ENCODE measurements at places on chromosomes 11 and 22.

DNA sequence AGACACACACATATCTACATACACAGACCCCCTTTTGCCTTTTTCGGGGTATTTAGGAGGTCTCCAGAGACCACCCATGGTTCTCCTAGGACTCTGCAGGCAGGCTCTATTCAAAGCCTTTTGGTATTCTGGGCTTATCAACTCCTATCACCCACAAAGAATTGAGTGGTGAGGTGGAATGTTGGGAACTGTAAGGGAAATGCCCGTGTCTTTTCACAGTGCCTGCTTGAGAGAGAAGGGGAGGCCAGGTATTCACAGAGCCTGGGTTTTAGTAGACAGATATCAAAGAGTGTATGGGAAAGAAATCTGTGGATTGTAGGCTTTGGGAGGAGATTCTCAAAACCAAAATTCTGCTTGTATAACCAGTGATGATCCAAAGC is 44.0 kb upstream of the CSNK2A3 start:
- no peak for DNase-seq

- DNase-seq: peak; percentile 18
Observed at GRCh38 chr11:18243783-18244362, 4.6 kb downstream of the SAA2 start.

DNA sequence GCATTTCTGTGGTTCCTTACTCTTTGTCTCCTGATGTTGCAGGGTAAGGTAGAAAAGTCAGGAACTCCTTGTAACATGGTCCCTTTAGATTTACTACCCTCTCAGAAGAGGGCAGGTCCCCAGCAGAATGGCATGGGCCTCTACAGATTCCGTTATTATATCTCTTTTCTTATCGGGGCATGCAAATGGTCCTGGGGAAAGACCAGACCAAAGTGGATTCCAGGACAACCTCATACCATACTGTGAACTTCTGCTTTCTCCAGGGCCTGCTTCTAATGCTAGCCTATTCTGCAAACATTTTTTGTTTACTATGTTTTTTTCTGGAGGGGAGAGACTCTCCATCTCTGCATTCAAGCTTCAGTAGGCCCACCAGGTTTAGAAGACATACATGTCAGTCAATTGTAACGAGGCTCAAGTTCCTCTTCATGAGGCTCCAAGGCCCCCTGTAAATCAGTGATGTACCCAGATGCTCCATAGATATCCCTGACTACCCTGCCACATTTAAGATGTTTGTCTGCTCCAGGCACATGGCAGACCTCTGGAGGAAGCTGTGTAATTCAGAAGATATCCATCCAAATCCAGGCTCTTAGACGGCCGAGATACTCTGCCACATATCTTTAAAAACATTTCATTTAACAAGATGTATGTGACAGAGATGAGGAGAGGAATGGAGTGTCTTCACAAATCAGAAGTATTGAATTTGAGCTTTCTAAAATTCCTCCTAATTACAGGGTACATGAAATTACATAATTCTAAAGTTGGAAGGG is 8.5 kb upstream of the ME3 start:
- DNase-seq: no peak

DNA sequence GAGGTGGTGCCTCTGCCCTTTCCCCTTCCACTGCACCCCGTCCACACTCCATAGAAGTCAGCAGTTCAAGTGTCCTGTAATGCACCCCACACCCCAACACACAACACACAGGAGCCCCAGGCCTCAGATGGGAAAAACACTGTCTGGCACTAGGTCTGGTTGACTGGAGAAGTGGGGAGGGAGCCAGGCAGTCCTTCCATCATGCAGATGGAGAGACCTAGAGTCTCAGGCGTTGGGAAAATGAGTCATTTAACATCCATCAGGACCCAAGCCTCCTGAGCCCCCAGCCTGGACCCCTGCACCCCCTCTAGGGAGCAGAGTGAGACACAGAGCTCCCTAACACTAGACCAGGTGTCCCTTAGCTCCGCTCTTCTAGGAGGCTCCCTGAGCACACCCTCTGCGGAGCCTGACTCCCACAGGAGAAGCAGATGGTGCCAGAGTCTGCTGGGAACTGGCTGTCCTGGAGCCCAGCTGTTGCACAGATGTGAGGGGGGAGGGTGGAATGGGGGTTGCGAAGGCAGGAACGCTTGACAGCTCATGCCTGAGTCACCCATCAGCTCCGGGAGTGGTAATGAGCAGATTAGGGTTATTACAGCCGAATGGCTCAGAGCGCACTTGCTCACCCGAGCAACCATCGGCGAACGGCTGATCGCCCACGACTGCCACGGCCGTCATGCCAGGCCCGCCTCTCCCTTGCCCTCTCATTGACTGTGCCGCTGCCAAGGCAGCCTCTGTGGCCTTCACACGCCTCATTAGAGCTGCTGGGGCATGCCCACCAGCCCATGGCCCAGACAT is 22.1 kb upstream of the SYT7 start:
- no peak for DNase-seq

- no peak for DNase-seq
Observed at GRCh38 chr11:43760902-43761301, 80.4 kb downstream of the HSD17B12 start.

GRCh38 chr11:8320076-8320475 is 56.4 kb upstream of the LMO1 start:
- no peak for DNase-seq

DNA sequence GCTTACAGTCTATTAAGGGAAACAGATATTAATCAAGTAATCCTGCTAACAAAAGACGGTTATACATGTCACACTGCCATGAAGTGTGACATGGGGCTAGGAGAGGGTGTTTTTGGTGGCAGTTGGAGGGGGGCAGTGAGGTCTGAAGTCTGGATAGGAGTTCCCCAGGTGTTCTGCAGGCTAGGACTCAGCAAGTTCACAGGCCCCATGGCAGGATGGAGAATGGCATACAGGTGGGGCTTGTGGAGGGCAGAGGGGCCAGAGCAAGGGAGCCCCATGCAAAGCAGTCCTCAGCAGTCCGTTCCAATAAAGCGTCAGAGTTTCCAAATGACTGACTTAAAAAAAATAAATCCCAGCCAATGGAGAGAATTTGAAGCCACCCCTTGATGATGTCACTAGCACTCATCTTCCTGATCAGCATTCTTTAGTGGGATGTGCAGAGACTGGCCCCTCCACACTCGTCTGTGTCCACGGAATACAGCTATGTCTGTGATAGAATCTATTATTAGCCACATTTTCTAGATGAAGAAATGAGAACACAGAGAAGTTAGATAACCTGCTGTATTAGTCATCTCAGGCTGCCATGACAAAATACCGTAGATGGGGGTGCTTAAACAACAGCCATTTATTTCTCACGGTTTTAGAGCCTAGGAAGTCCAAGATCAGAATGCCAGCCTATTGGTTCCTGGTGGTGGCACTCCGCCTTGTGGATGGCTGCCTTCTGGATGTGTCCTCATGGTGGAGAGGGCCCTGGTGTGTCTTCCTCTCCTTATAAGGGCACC is 32.6 kb downstream of the PRDM11 start:
- no peak for DNase-seq

- DNase-seq: no peak
Observed at GRCh38 chr11:101458161-101458560, 125.6 kb downstream of the TRPC6 start.

GRCh38 chr11:134126217-134126822 is 57.4 kb downstream of the JAM3 start:
- DNase-seq: no peak

DNA sequence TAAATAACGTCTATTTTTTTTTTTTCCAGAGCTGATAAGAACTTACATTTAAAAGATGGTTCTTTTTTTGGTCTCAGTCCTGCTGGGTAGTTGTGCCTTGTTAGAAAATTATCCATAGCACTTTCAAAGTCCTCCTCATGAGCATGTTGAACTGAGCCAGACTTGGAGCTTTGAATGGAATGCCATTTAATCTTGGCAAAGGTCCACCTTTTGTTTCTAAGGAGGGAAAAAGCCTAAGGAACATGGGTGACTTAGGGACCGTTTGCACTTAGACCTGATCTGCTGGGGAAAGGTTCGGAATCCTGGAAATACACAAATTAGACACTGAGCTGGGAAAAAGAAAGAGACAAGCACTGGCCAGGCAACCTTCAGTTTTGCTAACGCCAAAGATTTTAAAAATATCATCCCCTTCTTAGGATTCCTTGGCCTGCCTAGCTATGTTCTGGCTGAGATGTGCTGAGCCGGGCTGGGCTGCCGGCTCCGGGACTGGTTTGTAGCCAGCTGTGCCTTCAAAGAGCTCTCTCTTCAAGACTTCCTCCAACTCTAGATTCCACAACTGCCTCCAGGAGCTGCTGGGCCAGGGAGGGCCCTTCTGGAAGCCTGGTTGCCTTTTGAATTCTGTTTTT is 67.4 kb downstream of the ENDOD1 start:
- DNase-seq: no peak

- DNase-seq: no peak
Observed at GRCh38 chr11:64691543-64691942, 31.5 kb downstream of the NRXN2 start.

GRCh38 chr22:20990184-20991180 is 8.4 kb downstream of the LZTR1 start:
- DNase-seq: no peak

DNA sequence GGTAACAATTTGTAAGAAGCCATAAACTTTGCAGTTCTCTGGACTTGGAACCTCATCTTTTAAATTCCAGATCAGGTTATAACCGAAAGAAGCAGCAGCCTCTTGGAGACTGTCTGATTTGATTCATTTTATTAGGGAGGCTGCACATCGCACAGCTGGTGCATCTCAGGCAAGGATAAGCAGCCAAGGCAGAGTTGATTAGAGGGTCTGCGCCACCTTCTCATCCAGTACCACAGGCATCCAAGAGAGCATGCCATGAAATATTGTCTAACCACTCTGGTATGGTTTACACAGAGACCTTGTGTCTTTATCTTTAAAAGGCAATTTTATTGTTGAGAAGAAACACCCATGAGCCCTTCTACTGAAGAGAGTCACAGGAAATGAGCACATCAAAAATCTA is 16.2 kb upstream of the CWF19L2 start:
- no peak for DNase-seq

GRCh38 chr11:1390569-1391164 is 933 bp downstream of the BRSK2 start:
- DNase-seq: no peak

DNA sequence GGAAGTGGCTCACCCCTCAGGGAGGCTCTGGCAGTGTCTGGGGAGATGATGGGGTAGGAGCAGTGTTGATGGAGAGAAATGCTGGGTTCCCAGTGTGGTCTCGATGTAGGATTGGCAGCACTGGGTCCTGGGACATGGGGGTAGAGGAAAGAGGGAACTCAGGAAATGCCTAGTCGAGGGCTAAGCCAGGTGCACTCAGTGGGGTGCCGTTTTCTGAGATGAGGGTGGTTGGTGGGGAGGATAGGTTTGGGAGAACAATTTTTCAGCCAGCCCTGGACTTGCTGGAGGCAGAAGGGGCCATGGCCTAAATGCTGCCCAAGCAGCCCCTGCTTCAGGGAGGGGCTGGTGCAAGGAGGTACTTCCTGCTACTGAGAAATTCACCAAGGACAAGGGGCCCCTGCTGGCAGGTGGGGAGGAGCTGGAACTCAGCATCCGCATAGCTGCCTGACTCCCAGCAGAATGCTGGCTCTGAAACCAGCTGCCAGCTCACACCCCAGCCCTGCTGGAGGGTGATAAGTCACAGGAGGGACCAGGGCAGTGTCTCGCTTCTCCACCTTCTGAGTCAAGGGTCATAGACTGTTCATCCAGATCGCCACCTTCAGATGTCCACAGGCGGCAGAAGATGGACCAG is 6.0 kb downstream of the CCDC157 start:
- DNase-seq: no peak

- peak; percentile 16 for DNase-seq
Observed at GRCh38 chr11:128848815-128849455, 18.2 kb downstream of the KCNJ1 start.

DNA sequence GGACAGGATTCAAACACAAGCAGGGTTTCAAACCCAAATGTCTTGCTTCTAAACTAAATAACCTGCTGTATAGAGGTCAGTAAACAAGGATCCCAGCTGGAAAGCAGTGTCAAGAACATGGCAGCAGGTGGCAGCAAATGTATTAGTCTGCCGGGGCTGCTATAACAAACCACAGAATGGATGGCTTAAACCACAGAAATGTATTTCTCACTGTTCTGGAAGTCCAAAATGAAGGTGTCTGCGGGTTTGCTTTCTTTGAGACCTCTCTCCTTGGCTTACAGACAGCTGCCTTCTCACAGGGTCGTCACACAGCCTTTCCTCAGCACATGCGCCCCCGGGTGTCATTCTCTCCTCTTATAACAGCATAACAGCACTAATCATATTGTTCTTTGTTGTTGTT is 65.1 kb upstream of the LRRC55 start:
- no peak for DNase-seq

GRCh38 chr11:118410055-118410745 is 8.8 kb downstream of the ATP5MG start:
- DNase-seq: no peak

GRCh38 chr11:43567396-43567975 is 113.1 kb upstream of the HSD17B12 start:
- DNase-seq: no peak

DNA sequence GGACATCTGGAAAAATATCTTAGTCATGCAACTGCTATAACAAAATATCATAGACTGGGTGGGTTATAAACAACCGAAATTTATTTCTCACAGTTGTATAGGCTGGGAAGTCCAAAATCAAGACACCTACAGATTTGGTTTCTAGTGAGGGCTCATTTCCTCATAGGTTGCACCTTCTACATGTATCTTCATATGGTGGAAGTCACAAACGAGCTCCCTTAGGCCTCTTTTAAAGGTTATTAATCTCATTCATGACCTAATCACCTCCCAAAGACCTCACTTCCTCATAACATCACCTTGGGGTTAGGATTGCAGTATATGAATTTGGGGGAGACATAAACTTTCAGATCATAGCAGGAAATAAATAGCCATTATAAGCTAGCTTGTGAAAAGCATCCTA is 85.2 kb downstream of the INTS4 start:
- DNase-seq: no peak

DNA sequence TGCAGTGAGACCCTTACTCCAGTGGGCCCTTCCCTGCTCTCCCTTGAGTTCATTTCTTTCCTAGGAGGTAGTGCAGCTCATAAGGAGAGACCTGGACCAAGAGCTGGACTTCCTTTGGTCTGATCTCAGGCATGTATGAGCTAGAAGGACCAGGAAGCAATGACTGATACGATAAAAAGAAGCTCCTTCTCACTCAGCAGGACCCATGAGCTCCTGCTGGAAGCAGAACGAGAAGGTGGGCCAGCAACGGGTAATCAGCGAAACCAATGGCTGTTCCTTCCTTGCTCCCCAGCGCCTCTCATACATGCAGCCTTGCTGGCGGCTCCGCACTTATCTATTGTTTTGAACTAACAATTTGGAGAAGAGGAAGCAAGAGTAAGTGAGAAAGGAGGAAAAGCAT is 56.8 kb downstream of the RPUSD4 start:
- DNase-seq: no peak

- DNase-seq: no peak
Observed at GRCh38 chr11:126163779-126164178, 47.7 kb downstream of the RPUSD4 start.

DNA sequence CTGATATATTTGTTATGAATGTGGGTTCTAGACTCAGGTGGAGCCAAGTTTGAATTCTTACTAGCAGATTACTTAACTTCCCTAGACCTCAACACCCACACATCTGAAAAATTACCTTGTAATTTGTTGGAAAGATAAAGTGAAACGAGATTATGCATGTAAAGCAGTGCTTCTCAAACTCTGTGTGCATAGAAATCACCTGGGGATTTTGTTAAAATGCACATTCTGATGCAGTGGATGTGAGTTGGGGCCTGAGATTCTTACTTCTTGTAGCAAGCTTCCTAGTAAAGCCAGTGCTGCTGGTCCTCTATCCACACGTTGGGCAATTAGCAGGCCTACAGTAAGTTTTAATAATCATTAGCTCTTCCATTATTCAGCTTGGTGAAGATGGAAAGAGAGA is 15.1 kb upstream of the CEP295 start:
- DNase-seq: no peak

- no peak for DNase-seq
Observed at GRCh38 chr11:80779905-80780605, 1339.2 kb upstream of the TENM4 start.

All from stimulated activated CD8-positive, alpha-beta memory T cell treated with anti-CD3 and anti-CD28 coated beads, Interleukin-4, amount 100 ng/mL, for 4 hours (primary cell).